ENCODE measurements at places on chromosomes 7 and 10.

- no peak for DNase-seq
These were observed 13.7 kb upstream of the GFRA1 start for GRCh38 chr10:116286626-116287200.

DNA sequence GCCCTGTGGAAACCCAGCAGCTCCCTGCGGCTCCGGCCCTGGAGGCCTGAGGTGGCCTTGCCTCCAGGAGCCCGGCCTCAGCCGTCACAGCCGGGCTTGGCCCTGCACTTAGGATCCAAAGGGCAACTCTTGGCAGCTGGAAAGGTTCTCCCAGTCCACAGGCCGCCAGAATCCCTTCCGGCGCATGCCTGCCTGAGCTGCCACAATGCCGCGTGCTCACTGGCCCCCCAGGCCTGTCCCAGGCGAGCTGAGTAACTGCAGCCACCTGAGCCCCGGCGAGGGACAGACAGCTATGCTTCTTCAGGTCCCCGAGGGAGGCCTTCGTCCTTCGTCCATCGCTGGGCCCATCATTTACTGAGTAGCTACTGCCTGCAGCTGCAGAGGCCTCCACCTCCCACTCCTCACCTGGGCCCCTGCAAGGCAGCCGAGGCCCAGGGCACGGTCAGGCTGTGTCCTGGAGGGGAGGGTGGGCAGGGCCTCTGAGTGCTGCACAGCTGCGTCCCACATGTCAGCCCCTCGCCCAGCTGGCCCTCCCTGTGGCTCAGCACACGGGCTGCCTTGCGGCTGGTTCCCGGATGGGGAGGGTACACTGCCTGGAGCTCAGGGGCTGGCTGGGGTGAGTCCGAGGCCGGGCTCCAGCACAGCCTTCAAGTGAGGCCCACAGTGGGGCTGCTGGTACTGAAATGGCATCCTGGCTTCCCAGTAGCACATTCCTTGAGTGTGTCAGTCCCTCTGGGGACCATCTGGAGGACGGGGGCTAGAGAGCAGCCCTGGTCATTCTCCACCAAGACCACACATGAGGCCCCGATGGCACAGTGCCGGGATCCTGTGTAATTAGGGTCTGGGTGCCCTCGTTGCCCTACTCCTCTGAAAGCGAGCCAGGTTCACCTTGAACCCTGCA lies 172.5 kb downstream of the ELFN1 start:
- DNase-seq, result no peak

GRCh38 chr7:63925626-63926460 lies 72.8 kb upstream of the ZNF722 start:
- no peak for DNase-seq

GRCh38 chr7:22093001-22093400 lies 147.3 kb upstream of the CDCA7L start:
- DNase-seq, result no peak

- no peak for DNase-seq
These were observed 486.1 kb upstream of the IGFBP3 start for GRCh38 chr7:46407125-46407524.

GRCh38 chr10:69232252-69232651 lies 12.1 kb downstream of the HKDC1 start:
- DNase-seq, result no peak

DNA sequence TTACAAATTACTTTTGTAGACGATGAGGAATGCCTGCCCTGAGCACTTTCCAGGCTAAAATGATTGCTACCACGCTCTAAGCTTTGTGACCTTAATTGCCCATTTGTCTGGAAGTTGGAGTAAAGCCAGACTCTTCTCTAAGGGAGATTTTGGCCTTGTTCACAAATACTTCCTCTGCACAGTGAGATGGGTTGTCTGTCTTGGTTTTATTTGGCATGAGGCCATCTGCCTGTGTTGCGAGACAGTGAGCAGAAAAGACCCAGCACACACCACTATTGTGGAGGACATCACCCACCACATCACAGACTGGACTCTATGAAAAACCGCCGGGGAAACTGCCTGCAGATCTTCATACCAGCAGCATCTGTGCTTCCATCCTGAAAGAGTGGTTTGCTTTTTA lies 138.4 kb downstream of the BICC1 start:
- DNase-seq, result no peak

DNA sequence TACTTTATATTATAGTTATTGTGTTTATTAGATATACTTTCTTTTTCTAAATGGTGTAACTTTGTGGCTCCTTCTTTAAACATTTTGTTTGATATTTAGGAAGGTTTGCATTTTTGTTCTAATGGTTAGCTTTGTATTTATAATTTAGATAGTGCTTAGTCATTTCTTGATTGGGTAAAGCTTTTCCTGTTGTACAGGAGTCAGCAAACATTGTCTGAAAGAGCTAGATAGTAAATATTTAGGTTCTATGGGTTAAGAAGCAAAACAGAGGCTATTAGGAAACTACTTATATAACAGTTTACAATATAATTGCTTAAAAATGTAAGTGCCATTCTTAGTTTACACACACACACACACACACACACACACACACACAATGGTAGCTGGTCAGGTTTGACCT lies 70.6 kb upstream of the CCDC6 start:
- DNase-seq, result no peak

- no peak for DNase-seq
These were observed 2.0 kb upstream of the RBAK start for GRCh38 chr7:5043661-5044060.

- DNase-seq, result no peak
These were observed 10.1 kb upstream of the NKX2-3 start for GRCh38 chr10:99522470-99523250.

DNA sequence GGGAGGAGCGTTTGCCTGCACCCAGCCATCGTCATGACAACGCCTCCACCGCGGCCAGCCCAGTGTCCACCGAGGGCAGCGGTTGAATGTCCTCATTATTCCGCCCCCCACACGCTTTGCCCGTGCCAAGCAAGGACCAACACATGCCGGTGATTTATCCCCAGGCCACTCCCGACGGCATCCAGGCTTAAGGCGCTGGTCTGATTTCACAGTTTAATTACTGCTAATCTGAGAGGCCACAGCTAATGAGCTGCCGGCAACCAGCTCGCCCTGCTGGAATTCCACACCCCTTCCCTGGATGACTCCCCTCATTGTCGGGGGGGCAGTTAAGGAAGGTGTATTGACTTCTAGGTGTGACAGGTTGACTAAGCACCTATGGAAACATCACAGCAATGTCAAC lies 432.3 kb downstream of the DNAJB6 start:
- DNase-seq, result peak; percentile 21

- DNase-seq, result no peak
These were observed 428.7 kb upstream of the AKR1E2 start for GRCh38 chr10:4397337-4397736.

- no peak for DNase-seq
These were observed 431 bp downstream of the ZYX start for GRCh38 chr7:143381427-143382125.

DNA sequence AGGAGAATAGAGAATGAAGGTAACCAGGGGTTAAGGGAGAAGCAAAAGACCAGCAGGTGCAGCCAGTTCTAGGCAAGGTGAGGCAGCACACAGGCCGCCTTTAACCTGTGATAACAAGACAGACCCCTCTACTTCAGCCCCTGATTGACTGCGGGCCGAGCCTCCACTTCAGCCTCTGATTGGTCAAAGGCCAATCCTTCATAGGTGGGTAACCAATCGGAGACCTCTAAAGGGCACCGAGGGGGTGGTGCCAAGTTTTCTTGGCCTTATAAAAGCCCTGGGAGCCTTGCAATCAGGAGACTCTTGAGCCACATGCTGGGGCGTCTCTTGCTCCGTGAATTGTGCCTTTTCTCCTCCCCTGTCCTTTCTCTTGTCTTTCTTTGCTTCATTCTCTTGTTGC lies 98.8 kb downstream of the ELFN1 start:
- no peak for DNase-seq

- DNase-seq, result no peak
These were observed 260.9 kb upstream of the FZD8 start for GRCh38 chr10:35903021-35903420.

DNA sequence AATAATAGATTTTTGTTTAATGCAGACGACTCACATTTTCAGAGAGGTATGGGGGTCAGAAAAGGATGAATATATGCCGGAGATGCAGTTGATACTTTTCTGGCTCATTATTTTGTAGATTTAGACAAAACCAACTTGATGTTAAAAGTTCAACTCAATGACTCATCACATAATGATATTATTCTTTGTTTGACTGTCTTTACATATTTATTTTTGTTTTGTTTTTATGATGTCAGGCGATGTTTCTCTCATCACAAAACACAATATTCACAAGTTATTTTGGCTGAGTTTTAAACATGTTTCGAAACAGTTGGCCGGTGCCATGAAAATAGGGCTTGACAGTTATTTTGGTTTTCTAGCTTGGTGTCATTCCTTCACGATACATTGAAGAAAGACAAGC lies 1.3 kb downstream of the GJD4 start:
- DNase-seq, result no peak

- DNase-seq, result no peak
These were observed 56.8 kb downstream of the HK1 start for GRCh38 chr10:69335063-69335587.

DNA sequence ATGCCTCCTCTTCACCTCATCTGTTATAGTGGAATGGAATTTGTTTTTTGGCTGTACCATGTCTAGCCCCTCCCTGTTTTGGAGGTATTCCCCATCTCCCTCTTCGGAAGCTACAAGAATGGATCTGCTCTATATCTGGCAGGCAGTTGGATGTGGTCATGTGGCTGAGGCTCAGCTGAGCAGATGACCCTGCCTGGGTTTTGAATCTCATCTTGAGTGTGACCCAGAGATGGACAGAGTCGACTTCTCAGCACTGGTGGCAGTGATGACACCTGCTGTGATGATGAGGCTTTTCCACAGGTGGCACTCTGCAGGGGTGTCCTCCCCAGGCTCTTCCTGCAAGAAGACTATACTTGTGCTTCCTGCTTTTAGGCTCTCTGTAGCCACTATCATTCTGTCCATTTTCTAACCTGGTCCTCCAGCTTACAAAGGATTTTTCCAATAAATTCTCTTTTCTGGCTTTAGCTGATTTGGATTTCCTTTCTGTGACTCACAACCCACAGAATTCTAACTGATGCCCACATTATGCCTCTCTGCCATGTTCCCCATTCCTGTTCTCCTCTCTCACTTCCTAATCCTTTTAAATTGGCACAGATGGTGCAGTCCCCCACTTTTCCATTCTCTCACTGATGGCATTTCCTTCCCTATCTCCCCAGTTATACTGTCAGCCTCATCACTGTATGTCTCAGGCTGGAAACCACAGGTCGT lies 7.5 kb upstream of the ARHGAP22 start:
- no peak for DNase-seq

DNA sequence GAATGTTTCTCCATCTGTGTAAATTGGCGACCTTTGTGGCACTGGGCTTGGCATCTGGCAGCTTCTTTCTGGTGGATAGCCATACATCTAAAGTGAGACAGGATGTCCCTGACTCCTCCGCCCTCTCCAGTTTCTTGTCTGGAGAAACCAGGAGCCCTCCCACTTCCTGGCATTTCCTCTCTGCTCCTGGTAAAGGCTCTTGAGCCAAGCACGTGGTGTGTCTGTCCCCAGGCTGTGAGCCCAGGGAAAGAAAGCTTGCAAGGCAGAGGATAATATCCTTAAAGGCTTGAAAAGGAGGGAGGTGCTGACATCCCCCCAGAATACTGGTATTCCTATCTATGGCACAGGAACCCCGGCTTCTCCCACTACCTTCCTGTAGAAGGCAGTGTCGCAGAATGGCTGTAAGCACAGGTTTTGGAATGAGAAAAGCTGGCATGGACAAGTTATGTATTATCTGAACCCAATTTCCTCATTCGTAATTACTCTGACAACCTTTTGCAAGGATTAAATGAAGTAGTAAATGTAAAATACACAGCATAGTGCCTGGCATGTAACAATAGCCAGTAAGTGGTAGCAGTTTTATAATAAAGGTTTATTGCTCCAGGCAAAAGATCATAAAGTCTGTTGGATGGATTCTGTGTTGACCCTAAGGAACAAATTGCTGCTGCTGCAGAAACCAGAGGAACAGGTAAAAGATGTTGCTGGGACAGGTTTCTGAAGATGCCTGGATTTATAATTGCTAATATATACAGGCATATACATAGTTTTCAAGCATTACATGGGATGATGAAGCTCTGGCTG lies 11.8 kb upstream of the ACSL5 start:
- DNase-seq, result no peak

DNA sequence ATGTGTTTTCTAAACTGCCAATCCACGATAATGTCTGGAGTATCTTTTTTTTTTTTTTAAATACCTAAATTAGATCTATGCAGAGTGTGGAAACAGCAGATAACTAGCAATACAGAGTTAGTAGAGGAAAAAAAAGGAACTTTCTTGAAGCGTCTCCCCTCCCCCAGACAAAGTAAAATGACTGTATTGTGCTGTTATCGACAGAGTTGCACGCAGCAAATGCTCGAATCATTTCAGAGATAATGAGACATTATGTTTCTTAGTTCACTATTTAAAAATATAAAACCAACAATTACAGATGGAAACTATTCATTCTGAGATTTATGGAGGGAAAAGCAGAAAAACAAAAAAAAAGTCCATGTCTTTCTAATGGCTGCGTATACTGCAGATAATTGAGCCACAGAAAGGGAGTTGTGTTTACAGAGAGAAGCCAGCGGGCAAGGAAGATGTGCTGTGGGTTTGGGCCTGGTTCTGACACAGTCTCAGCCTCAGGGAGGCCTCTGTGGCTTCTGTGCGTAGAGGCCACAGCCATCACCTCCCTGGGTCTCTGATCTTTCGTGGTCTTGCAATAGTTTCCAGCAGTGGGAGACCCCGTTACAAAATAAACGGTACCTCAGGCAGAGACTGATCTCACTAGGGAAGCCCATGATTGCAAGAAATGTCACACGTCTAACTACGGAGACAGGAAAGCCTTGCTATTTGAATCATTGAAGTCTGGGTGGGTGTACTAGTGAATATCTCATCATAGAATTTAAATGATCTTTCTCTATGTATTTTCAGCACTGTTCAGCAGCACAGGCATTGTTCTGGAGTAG lies 19.1 kb upstream of the KLF6 start:
- DNase-seq, result no peak

DNA sequence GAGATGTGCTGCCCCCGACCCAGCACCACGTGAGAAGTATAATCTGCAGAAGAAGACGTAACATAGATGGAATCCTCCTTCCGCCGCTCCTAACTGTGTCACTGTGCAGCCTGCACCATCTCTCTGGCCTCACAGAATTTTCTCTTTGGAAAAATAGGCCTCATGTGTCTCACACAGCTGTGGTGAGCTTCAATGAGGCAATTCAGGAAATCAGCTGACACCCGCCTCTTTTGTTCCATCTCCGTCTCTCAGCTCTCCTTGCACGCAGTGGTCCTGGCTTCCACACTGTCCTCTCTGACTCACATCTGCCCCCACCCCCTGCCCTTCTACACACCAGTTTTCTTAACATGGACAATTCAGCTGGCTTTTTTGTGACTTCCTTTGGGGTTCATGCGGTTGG lies 7.2 kb downstream of the C10orf90 start:
- DNase-seq, result no peak

GRCh38 chr7:28588602-28589001 lies 176.3 kb downstream of the CREB5 start:
- DNase-seq, result no peak

- DNase-seq, result no peak
These were observed 77.9 kb downstream of the MAD1L1 start for GRCh38 chr7:2154831-2155230.

Measured in neuronal stem cell (in vitro differentiated cells).